ENCODE measurements at places on chromosomes 12 and 14.

- DNase-seq = peak; percentile 58
Measured at GRCh38 chr14:23009939-23010726, at the start of gene C14orf93. TSS of gene C14orf93 (minus strand) at chr14:23010143. CDS start at chr14:22999023, 11,120 bp downstream.

DNA sequence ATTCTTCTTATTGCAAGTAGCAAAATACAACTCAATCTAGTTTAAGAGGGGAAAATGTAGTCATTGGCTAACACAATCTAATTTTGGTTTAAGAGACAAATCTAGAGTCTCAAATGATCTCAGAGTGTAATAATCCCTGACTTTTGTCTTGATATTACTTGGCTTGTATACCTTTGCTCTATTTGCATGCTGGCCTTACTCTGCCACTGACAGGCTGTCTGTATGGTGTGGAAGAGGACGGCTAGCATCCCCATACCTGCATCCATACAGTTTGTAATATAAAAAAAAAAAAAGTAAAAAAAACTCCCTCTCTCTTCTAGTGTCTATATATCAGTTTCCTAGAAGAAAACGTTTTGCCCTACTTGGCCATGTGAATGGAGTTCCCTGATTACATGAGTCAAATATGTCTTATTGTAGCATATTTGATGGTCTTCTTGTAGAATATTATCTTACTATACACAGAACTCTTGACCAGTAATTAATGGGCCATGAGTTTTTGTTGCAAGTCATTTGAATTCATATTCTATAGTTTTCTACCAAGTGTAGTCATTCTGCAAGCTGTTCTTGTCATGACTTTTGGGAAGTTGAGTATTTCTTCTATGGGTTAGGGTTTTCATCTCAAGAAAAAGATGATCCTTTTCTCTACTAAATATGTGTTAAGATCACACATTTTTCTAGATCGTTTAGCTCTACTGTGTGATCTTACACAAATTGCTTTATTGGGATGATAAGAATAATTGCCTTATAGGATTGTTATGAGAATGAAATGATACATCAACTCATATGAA lies 8.2 kb downstream of the HIF1A start:
- no peak for DNase-seq

DNA sequence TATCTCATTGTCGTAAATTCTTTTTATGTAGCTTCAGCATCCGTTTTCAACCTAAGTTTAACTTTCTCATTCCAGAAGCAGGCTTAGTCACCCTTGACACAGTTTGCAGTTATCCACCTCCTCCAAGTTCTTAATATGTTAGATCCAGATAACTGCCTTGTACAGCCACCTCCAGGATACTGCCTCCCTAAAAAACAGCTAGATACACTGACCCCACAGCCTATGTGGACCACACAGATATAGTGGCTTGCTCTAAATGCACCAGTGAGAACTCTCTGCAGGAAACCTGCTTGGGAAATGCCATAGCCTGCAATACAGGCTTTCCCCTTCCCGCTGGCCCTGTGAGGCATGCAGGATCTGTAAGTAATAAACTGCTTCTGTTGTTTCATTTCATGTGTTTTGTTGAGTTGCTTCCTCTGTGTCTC lies 11.1 kb upstream of the RTL1 start:
- peak; percentile 79 for DNase-seq

DNA sequence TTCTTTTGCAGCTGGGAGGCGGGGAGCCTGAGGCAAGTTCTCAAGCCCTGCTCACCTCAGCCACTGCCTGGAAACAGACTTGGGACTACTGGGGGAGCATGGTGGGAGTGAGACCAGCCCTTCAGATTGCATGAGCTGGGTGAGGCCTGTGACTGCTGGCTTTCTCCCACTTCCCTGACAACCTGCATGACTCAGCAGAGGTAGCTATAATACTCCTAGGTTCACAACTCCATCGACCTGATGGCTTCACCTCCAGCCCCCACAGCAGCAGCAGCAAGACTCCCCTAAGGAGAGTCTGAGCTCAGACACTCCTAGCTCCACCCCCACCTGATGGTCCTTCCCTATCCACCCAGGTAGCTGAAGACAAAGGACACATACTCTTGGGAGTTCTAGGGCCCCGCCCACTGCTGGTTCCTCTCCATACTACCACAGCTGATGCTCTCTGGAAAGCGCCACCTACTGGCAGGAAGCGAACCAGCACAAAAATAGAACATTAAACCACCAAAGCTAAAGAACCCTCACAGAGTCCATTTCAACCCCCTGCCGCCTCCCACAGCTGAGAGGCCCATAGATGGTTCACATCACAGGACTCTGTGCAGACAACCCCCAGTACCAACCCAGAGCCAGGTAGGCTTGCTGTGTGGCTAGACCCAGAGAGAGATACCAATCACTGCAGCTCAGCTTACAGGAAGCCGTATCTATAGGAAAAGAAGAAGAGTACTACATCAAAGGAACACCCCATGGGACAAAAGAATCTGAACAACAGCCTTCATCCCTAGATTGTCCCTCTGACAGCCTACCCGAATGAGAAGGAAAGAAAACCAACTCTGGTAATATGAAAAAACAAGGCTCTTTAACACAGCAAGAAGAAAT lies 68.7 kb downstream of the RPAP3 start:
- DNase-seq = no peak

DNA sequence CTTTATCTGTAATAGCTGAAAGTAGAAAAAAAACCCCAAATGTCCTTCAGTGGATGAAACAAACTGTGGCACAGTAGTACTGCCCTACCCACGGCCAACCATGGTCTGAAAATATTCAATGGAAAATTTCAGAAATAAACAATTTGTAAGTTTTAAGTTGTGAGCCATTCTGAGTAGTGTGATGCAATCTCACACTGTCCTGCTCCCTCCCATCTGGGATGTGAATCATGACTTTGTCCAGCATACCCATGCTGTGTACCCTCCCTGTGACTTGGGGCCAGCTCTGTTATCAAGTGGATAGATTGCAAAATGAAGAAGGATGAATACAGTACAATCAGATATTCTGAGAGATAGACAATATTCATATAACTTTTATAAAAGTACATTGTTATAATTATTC lies 106.2 kb downstream of the SMOC1 start:
- no peak for DNase-seq

- DNase-seq = no peak
Measured at GRCh38 chr12:130434560-130434959, 96.9 kb downstream of the PIWIL1 start.

DNA sequence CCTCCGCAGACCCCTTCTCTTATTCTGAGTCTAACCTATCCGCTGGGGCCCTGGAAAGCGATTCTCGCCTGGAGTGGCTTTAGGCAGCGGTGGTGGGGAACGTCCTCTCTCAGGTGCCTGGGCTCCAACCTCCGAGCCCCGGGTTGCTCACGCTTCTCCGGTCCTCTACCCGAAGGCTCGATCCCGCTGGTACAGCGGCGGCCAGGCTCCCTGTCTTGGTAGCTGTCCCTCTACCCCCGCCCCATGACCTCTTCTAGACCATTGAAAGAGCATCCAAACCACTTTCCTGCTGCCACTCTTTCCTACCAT lies 505 bp upstream of the HEBP1 start:
- no peak for DNase-seq

- DNase-seq = no peak
Measured at GRCh38 chr12:75854681-75855309, 176.8 kb downstream of the PHLDA1 start.

Measured in endothelial cell of umbilical vein (primary cell).